T-helper 9 cell (primary cell): ENCODE measurements at places on chromosomes 6 and 20.

GRCh38 chr6:112288475-112288874 lies 34.1 kb upstream of the LAMA4 start:
- DNase-seq: no peak

GRCh38 chr6:17585766-17586490 lies 14.2 kb upstream of the FAM8A1 start:
- DNase-seq: no peak

DNA sequence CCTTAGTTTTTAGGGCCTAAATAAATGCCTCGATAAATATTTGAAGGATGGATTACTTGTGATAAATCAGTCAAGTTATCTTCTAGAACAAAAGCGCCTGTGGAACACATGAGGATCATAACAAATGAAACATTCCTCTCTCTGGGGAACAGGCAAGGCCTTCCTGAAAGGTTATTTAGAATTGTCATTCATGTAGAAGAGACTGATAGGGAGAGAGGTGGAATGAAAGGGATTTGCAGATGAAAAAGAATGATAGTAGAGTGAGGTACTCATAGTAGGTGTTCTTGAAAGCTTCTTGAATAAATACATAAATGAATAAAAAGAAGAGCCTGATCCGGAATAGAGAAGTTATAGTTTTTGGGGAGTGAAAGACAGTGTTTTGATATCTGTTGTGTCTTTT lies 30.5 kb downstream of the TSPYL4 start:
- no peak for DNase-seq

DNA sequence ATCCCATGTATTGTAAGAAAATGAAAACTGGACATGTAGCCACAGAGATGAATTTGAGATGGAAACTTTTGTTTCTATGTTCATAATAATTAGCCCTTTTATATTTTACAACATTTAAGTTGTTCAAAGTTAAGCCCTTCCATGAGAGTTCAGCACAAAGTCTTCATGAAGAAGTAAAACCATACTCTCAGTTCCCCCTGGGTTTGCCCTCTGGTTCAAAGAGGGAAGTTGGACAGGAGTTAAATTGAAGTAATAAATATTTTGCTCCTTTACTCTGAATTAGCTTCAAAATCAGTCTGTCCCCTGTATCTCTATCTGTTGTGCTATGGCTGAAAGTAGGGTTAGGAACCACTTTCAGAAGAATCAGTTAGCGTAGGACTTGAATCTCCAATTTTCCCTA lies 31.1 kb downstream of the PHACTR2 start:
- no peak for DNase-seq

GRCh38 chr20:41223112-41223511 lies 85.8 kb downstream of the PLCG1 start:
- no peak for DNase-seq

- DNase-seq: no peak
Observed at GRCh38 chr6:90860822-90861601, 274.1 kb upstream of the MAP3K7 start.

DNA sequence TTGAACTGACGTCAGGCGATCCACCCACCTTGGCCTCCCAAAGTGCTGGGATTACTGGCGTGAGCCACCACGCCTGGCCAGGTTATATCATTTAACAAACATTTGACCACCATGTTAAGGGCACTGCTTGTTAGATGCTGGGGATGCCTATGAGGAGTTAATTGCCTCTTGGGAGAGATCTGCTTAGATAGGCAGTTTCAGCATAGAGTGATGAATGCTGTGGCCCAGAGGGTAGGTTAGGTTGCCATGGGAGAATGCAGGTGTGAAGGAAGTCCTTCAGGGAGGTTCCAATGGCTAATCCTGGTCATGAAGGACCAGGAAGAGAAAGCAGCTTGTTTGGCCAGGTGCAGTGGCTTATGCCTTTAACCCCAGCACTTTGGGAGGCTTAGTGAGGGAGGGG lies 17.0 kb downstream of the PHF20 start:
- DNase-seq: no peak

DNA sequence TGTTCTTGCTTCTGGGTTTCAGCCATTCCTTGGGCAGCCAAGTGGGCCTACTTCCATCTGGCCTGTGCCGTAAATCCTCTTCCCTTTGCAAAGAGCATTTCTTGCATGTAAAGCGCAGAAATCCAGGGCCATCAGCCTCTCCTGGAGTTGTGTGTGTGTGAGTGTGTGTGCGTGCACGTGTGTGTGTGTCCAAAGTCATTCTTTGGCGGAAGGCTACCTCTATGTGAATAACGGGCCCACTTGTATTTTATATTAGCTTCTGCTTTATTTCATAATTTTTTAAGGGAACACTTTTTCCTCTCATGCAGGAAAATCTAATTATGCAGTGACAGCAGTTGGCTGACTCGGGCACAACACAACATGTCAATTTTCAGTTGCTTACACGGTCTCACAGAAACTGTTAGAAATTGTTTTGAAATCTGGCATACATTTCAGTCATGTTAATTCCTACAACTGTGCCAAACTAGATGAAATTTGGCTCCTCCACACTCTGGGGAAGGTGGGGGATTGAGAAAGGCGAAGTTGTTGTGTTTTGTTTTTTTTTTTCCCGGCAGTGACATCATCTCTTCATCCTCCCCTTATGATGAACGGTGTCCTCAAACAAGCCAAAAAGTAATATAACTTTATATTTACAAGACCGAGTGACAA lies 223.7 kb upstream of the TSHZ2 start:
- no peak for DNase-seq

DNA sequence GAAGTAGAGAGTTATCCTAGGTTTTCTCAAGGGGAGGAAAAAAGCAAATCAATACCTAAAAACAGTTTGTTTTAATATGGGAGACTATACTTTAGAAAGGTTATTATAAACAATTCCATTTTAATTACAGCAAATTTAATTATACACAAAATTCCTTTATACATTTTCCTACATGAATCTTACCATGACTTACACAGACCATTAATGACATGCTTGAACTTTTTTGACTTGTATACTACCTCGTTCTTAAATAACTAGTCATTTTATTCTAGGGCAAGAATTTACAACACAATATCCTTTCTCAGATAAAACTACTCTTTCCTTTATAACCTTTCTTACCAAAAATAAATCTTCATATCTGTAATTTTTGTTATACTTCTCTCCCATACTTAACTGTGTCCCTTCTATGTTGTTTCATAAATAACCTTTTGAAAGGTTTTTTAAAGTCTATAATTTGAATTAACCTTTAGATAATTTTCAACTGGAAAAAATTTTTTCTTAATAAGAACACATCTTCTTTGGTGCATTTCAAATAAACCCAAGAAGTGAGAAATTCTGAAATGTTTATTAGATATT lies 729.4 kb downstream of the TENT5A start:
- DNase-seq: no peak

GRCh38 chr6:16719488-16719887 lies 41.8 kb downstream of the ATXN1 start:
- DNase-seq: no peak

- no peak for DNase-seq
Observed at GRCh38 chr20:18650224-18650623, 62.4 kb downstream of the DTD1 start.

GRCh38 chr20:29326376-29327070 lies 1930.9 kb upstream of the DEFB115 start:
- DNase-seq: no peak

DNA sequence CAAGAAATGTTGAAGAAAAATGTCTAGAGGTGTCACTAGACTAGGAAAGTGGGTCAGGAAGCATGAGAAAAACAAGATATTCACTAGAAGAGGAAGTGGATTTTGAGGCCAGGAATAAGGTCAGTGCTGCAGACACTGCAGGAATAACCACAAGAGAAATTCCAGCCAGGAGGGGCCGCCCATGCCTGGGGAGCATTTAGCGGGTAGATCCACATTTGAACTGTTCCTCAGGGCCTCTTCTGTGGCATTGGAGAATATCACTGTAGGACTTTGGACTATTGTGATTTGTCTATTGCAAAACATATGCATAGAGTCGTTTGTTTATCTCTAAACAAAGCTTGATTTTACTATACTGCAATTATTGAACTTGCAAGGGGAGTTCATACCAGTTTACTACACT lies 49.6 kb upstream of the CCDC28A start:
- no peak for DNase-seq

- DNase-seq: no peak
Observed at GRCh38 chr6:114714836-114715507, 372.1 kb upstream of the HS3ST5 start.

DNA sequence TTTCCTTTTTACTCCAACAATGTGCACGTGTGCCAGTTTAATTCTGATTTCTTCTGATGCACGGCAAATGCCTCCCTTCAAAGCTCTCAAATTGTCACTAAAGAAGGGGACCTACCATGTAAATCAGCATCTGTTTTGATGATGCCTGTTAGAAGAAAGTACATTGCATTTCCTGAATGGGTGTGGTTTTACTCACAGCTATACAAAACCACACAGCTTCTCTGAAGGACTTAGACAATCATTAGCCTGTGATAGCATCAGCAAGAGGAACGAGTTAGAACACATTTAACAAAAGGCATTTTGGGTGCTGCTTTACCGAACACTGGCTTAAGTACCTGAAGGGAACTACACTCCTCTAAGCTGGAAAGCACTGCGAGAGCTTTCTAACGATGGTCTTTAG lies 109.4 kb downstream of the ATXN1 start:
- DNase-seq: no peak

- no peak for DNase-seq
Observed at GRCh38 chr6:130409418-130410100, 43.7 kb downstream of the TMEM200A start.

- no peak for DNase-seq
Observed at GRCh38 chr20:25338112-25339023, 52.3 kb downstream of the ABHD12 start.

DNA sequence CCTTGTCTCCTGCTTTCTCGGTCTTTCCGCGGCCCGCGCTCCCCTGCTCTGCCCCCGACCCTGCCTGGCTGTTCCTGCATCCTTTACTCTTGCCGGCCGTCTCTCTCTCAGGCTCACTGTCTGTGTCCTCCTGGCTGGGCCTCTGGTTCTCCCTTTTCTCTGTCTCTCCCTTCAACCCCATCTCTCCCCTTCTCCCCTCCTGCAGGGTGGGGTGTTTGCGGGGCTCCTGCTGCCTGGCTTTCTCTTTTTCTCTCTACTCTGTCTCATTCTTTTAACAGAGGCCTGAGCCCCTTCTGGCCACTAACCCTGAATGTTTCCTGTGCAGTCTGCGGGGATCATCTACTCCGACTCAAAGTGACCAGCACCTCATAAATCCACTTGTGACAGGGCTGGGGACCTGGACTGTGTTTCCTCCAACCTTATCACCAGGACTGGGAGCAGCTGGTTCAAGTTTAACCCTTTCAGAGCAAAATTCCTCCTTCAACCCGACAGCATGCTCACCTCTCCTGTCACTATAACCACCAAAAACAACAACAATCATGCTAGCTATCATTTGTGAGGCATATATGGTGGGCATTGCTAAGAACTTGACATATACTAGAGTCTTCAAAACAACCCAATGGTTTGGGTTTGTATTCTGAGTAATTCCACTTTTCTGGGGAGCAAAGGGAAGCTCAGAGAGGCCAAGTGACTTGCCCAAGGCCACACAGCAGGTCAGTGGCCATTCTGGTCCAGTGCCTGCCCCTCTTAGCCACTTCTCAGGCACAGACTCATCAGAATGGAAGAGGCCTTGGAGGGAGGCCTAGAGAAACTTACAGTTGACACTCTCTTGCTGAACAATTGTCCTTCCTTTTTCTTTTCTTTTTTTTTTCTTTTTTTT lies 811 bp upstream of the RSPO4 start:
- DNase-seq: no peak

GRCh38 chr6:46410334-46410953 lies 80.8 kb downstream of the RCAN2 start:
- no peak for DNase-seq

DNA sequence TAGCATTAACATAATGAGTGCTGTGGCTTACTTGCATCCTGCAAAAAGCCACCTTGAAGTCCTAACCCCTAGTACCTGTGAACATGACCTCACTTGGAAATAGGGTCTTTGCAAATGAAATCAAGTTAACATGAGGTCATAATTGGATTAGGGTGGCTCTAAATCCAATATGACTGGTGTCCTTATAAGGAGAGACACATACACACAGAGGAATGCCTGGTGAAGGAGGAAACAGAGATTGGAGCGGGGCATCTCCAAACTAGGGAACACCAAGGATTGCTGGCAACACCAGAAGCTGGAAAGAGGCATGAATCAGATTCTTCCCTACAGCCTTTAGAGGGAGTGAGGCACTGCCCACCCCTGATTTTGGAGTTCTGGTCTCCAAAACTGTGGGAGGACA lies 17.6 kb upstream of the RPS6KA2 start:
- DNase-seq: no peak

- no peak for DNase-seq
Observed at GRCh38 chr6:154751011-154751800, 18.0 kb downstream of the SCAF8 start.

- no peak for DNase-seq
Observed at GRCh38 chr6:28767691-28768090, 156.1 kb downstream of the TRIM27 start.

DNA sequence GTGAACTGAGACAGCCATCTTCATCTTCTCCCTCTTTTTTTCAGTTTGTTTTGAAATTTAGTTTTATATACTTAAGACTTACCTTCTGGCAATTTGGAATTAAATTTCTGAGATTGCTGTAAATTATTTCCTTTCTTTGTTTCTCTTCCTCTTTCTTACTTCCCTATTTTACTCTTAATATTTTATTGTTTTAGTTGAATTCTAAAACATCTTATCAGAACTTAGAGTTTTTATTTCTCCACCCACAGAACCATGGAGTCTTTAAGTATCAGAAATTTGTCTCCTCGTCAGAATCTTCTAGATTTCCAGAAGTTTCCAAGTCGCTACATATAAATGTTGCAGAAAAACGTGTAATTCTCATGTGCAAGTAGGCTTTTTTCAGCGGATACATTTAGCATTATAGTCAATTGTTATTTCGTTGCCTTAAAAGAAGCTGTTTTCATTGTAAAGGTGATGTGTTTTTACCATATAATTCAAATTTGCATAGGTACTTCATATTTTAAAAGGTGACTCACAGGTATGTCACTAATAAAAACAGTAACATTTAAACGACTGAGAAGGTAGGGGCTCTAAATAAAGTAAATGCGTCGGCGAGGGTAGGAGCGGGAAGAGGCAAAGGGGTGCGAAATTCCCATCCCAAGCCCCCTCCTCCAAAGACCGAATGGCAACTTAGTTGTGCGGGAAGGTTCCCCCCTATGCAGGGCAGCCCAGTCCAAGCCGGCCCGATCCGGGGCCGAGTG lies 866 bp upstream of the MYO6 start:
- DNase-seq: no peak
